Neuronal stem cell (in vitro differentiated cells): ENCODE measurements at places on chromosomes 5 and 9.

DNA sequence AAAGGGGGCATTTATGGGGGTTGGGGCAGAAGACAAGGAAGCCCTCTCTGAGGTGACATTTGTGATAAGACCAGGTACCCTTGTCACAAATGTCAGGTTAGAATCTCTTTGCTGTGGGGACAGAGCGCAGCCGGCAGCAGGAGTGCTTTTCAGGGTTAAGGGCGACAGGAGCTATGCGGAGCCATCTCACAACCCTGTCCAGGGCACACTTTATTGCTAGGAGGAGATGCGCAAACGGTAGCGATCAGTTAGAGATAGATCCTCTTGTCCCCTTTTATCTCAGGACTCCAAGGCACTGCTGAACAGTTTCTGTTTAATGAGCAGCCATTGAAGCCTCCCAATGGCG lies 438 bp upstream of the LAMC3 start:
- no peak for DNase-seq

DNA sequence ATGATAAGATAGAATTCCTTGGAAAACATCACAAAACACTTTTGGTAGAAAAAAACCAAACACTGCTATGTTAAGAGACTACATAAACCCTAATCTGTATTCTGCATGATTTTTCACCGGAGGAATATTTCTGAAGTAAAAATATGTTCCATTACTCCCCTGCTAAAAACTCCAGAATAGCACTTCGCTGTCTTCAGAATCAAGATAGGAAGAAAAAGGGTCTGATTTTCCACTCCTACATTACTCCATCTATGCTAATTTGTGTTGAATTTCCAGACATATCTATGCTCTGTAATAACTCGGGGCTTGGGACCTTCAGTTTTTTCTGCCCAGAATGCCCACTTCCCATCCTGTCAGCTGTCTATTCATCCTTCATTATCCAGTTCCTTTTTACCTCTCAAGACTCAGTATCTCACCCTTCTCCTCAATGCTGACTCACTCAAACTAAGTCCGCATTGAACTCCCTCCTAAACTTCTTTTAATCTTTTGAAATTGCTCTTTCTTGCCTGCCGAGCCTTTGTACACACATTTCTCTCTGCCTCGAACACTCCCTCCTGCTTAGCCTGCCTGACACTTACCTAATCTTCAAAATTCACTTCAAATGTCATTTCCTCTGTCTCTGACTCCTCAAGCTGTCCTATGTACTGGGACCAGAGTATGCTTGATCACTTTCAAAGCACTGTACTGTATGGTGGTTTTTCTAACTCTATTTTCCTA lies 171.0 kb downstream of the ARRDC3 start:
- DNase-seq: no peak

DNA sequence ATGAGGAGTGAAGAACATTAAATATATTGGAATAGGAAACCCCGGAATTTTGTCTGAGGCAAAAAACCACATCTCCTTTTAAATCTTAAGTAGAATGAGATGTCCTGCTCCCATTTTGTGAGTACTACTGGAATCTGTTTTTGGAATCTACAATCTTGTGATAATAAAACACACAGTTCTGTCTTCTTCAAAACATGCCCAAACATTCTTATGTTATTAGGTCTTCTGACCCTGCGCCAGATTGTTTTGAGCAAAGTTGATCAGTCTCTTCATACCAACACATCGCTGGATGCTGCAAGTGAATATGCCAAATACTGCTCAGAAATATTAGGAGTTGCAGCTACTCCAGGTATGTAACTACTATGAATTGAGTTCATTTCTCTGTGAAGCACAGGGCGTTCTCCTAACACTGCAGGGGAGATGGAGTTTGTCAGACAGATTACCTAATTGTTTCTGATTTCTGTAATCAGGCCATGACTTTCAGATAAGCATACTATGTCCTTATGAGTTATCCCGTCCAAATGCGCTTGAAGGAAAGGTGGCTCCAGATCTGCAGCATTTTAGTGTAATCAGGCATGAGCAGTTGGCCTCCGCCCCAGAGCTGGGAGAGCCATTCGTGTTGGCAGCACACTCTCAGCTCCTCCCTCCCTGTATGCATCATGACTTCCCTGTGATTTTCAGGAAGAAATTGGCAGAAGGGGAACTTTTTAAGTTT lies 88.0 kb downstream of the NLN start:
- DNase-seq: no peak

DNA sequence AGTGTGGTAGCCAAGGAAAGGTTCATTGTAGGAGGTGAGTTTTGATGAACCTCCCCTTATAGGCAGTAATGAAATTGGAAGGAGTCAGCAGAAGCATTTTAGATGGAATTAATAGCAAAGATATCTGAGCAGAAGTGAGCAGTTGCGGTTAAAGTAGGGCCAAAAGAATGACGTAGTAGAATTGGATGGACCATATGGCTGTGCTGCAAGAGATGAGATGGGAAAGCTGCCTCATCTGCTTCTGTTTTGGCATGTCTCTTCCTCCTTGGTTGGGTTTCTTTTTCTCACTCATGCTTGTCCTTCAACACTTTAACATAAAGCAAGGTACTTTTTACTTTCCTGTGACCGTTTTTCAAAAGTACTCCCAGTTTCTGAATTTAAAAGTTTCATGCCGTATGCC lies 55.8 kb downstream of the AQP7 start:
- no peak for DNase-seq

GRCh38 chr9:135802876-135803419 lies 101.0 kb downstream of the KCNT1 start:
- no peak for DNase-seq

GRCh38 chr9:29514336-29514735 lies 1941.1 kb upstream of the C9orf72 start:
- DNase-seq: no peak

DNA sequence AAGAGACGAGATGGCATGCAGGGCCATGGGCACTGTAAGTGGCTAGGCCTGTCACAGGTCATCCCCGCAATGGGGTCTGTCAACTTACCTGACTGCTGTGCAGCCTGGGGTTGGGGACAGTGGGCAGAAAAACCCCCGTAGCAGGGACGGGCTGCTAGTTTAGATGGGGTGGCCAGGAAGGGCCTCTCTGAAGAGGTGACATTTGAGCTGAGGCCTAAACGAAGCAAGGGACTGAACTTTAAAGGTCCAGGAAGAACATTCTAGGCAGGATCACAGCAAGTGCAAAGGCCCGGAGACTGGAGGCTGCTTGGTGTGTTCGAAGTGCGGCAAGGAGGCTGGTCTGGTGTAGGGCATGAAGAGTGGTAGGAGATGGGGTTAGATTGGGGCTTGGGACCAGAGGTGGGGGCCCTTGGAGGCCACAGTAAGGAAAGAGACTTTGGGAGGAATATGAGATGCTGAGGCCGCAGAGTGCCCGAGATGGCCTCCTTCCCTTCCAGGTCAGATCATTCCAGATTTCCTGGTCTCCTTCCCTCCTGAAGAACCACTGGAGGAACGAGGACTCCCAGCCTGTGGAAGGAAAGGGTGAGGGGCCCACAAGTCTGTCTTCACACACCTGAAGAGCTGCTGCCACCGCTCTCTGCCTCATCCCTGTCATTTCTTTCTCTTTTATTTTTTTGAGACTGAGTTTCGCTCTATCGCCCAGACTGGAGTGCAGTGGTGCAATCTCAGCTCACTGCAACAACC lies 37.9 kb upstream of the SH3PXD2B start:
- DNase-seq: no peak

DNA sequence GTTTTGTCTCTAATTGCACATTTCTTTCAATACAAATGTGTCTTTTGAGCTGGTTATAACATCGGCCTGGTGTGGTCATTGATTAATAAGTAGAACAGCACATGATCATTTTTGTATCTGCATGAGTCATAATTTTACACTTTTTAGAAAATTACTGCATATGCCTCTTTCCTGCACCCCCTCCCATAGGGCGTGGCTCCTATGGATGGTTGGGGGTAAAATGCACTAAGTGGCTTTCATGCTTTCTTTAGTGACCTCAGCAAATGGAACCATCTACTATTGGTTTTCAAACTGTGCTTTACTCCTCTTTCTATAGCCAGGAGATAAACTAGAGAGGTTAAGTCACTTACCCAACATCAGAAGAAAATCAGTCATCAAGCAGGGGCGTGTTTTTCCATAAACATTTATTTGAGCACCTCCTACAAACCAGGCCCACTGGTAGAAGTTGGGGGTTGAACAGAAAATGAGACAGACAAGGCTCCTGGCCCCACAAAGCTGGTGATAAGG lies 3.8 kb downstream of the ANXA6 start:
- no peak for DNase-seq

GRCh38 chr5:10418654-10419345 lies 22.9 kb upstream of the ROPN1L start:
- no peak for DNase-seq
